ENCODE measurements at places on chromosomes 4 and X.
A peak's percentile ranks its signal among the peaks of the same experiment; 100 is the strongest.

DNA sequence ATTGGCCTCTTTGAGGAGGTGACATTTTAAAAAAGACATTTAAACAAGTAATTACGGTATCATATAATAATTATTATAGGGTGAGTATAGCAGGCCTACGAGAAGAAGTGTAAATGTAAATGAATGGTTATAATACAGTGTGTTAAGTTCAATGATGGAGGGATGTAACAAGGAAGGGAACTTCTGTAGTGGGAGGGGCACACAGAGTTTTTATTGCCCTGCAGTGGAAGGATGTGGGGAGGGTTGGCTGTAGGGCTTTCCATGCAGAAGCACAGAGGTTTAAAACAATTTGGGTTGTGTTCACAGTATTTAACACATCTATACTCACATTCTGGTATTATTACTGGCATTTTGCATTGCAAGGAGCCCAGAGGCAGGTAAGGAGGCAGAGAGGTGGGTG lies 41.1 kb downstream of the AFF1 start:
- no peak for DNase-seq

- no peak for DNase-seq
Observed at GRCh38 chr4:10108818-10109783, 7.5 kb downstream of the WDR1 start.

GRCh38 chrX:109536439-109537323 lies at the start of gene NXT2:
TSS of gene NXT2 (plus strand) at chrX:109536844. CDS start at chrX:109537007, 163 bp downstream.
- DNase-seq, result peak; percentile 82

DNA sequence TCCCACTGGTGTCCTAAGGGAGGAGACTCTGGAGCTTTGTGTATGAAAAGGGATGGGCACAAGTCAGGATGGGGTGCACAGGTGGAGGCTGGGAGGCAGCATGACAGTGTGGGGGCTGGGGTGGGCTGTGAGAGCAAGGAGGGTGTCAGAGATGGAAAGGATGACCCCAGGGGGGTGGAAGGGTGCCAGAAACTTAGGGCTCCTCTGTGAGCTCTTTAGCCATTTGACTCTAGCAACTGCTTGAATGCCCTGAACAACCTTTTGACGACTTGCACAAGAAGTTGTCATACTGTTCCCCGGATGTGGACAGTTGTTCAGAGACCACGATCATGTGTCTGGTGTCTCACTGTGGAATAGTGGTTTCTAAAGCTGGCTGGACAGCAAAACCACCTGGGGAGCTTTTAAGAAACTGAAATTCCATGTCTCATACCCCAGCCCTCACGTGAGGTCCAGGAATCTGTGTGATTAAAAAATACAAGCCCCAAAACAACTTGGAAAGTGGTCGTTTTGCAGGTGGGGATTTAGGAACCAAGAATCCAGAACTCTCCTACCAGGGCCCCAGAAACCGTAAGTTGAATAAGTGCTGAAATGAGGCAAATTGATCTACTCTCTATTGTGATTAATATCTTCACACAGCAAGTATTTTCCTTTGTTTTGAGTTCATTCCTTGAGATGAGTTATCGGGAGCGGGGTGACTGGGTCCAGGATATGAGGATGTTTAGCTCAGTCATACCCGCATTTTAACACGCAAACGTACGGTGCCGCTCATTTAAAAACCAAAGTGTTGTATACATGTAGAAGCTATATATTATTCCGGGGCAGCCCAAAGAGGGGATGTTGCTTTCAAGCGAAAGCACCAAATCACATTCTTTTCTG lies 3.4 kb downstream of the RHOH start:
- DNase-seq, result no peak

- peak; percentile 11 for DNase-seq
Observed at GRCh38 chr4:4541040-4541631, 712 bp downstream of the STX18 start.

- DNase-seq, result no peak
Observed at GRCh38 chrX:141341743-141342142, 99.4 kb upstream of the SPANXC start.

DNA sequence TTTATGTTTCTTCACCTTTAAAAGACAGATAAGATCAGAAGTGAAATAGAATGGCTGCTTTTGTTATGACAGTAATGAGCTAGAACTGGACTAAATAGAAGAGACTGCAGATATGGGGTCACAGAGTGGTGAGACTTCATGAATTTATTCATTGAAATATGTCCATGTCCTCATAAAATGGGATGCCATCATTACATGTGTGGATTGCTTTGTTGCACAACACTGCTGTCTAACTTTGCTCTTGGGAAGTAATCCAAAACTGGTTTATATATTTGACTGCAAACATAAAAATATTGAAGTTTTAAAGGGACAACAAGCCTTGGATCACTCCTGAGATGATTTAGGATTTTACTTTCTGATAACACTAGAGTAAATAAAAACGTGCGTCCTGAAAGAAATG lies 209.2 kb upstream of the FAT4 start:
- DNase-seq, result no peak

DNA sequence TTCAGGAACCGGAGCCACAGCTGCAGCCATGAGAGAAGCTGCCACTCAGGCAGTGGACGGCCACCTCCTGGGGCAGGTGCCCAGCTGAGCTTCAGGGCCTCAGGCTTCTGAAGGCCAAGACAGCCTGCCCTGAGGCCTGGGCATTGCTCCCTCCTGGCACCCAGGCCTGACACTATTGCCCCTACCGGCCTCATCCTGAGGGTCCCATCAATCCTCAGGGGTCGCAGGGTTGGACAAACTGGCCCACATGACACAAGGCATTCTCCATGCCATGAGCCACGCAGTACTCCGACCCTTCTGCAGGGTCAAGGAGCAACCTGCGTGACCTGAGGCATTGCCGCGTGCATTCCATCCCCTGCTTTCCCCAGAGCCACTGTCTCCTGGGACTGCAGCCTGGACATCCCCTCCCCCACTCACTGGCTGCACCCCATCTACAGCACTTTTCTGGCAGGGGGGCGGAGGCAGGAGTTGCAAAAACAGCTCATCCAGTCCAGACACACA lies 3.0 kb upstream of the ZFP92 start:
- DNase-seq, result no peak

DNA sequence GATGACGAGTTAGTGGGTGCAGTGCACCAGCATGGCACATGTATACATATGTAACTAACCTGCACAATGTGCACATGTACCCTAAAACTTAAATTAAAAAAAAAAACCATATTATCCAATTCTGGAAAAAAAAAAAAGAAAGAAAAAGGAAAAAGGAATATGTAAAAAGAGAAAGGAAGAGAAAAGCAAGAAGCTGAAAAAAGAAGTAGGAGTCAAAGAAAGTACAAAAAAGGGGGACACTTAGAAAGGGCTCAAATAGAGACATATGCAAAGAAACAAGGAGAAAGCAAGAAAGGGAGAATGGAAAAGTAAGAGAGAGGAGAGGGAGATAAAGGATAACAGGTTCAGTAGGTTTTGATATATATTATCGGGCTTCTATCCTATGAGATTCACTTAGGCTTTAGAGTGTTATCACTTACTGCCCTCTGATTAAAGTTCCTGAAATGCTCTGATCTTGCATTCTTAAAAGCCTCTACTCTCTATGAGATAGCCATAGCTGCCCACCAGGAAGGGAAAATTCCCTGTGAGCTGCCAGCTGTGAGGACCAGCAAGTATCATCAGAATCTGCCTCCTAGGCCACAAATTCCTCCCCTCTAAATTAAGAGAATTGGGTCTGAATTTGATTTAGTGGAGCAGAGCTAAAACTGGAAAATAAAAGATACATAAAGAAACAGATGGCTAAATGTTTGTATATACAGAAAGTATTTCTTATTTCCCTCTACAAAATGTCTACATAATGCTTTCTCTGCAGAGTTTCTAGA lies 95.2 kb downstream of the AMMECR1 start:
- no peak for DNase-seq

- no peak for DNase-seq
Observed at GRCh38 chr4:175716961-175717360, 95.1 kb downstream of the GPM6A start.

DNA sequence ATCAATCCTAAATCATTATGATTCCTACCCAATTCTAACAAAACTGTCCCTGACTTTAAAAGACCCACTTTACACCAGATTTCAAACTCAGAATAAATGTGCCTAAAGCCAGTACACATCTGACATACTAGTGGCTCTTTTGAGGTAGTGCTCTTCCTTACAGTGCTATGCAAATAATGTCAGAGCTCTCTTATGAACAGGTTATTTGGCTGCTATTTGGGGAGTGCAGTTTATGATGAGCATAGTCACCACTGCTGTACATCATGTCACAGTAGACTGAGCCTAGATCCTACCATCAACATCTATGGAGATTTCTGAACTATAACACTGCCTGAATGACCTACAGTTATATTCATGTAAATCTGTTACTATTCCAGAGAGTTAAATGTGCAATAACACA lies 50.4 kb upstream of the PAGE5 start:
- DNase-seq, result no peak

- peak; percentile 25 for DNase-seq
Observed at GRCh38 chr4:176436293-176436973, 116.7 kb downstream of the SPCS3 start.

DNA sequence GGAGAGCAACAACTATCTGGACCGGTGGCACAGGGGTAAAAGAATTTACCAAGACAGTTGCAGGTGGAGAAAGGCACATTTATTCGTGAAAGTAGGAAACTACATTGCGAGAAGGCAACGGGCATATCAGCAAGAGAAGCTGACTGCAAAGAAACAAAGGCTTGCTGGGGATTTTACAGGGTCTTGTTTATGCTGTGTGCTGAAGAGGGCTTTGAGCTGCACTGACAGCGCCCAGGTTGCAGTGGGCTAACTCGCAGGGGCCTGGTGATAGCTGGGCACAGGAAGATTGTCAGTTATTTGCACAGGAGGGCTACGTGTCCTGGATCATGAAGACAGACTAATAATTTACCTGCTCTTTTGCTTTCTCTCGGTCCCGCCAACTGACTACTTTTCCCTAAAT lies 10.7 kb downstream of the TLR3 start:
- DNase-seq, result no peak

GRCh38 chr4:78033861-78034260 lies 23.3 kb upstream of the FRAS1 start:
- peak; percentile 7 for DNase-seq

DNA sequence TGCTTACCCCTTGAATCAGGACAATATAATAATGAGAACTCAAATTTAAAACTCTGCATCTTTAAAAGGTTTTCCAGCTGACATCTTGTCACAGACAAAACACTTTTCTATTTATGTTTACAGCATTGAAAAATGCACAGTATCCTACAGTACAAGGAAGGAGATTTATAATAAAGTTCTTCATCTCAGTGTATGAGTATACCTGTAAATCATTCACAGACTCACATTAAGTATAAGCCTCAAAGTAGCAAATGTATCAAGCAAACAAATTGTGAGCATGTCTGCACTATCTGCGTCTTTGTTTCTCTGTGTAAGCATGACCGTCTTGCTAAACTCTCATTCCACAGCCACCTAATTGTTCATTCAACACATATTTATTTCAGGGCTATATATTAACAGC lies 52.8 kb downstream of the PPP1R2C start:
- no peak for DNase-seq

- DNase-seq, result no peak
Observed at GRCh38 chr4:146183209-146183608, 7.7 kb downstream of the LSM6 start.

DNA sequence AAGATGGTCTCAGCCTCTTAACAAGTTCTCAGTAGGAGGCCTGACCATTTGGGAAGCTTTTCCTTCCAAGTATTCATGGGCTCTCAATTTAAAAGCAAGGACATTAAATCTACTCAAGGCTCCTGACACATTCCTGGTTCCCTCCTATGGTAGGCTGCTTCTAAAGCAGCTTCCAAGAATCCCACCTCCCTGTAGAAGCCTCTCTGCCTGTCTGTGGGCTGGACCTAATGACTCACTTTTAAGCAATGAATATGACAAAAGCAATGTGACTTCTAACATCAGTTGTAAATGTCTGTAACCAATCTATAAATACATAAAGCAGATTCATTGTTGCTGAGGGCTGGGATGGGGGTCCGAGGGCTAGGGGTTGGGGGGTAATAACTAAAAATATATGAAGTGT lies 99.5 kb upstream of the FAM9B start:
- no peak for DNase-seq

- DNase-seq, result no peak
Observed at GRCh38 chr4:112585977-112586736, 50.6 kb downstream of the ZGRF1 start.

DNA sequence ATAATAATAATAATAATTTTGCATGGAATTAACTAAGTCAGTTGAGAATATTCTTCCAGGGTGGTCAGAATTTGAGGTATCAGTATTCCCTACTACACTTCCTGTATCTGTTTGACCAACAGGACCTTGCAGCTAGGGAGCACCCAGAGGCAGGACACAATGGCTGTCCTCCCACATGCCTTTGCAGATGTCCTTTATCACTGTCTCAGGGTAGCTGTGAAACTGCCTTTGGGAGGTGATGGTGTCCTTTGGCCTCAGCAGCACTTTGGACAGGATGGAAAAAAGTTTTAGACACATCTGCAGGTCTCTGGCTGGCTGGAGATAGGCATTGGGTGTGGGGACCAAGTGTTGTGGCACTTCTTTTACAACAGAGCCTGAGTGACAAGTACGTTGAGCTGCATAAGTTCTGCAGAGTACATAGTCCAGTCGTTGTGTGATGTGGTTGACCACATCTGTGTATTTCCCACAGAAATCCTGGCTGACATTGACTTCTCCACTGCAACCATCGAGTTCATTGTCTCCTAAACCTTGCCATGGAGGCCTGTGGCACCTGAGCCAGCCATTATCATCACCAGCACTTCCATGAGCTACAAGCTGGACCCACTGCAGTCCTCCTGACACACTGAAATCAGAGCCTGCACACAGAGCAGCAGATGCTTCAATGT lies 19.1 kb upstream of the UBA6 start:
- DNase-seq, result no peak

DNA sequence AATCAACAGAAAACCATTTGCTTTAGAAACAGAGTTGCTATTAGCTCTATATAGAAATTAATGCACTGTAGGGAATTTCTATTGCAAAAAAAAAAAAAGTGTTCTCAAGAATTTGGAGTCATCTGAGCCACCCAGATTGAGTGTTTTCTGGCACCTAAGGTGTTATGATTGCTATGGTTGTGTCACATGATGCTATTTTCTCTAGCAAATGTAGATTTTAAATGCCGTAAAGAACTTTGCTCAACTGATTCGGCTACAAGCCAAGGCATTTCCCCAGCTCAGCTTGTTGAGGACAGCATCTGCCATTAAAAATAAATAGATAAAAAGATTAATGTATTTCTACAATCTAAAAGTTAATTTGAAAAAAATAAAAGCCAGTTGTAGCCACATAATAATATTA lies 712.8 kb downstream of the FAT4 start:
- no peak for DNase-seq

GRCh38 chrX:70479247-70479921 lies 34.7 kb downstream of the DLG3 start:
- DNase-seq, result peak; percentile 32

GRCh38 chrX:152072236-152072635 lies 66.1 kb downstream of the MAGEA10 start:
- DNase-seq, result peak; percentile 75

DNA sequence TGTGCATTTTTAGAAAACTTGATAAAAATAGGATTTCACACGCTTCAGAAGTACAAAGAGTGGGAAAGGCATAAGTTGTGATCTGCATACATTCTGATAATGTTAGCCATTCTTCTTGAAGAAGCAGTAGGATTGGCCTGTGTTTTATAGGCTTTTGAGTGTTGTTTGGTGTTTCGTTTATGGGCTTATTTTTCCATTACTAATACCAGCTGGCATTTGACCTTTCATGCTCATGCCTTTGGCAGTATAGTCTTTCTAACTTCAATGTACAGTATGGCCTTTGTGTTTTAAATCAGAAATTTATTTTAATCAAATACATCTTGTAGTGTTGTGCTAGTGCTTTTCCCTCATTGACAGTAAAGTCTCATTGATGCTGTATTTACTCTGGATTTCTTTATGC lies 51.5 kb upstream of the SLC4A4 start:
- no peak for DNase-seq

Data from urothelium cell line (cell line).